ENCODE measurements at places on chromosomes 3 and 15.

DNA sequence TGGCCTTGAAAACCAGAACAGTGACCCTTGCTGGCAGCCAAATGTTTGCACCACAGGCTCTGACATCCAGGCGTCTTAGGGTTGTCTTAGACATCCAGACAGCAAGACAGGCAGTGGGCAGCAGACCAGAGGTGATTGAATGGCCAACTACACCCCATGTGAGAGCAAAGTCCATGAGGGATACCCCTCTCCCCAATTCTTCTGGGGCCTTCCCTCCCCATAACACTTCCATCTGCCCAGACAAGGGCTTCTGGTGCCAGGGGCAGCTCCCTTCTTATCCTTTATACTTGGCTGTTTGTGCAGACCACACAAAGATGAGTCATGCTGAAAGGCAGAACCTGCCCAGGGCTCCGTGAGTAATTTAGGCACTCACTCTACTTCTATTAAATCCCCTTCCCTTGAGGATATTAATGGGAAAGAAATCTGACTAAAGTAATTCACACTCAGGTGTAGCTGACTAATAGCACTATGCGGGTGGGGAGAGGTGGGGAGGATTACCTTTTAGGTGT, 257.9 kb downstream of the UACA start:
- DNase-seq, result peak; percentile 76

- DNase-seq, result no peak
Observed at GRCh38 chr3:194460566-194460965, 26.2 kb downstream of the ATP13A3 start.

GRCh38 chr15:63107895-63108546, 13.6 kb upstream of the LACTB start:
- DNase-seq, result no peak

DNA sequence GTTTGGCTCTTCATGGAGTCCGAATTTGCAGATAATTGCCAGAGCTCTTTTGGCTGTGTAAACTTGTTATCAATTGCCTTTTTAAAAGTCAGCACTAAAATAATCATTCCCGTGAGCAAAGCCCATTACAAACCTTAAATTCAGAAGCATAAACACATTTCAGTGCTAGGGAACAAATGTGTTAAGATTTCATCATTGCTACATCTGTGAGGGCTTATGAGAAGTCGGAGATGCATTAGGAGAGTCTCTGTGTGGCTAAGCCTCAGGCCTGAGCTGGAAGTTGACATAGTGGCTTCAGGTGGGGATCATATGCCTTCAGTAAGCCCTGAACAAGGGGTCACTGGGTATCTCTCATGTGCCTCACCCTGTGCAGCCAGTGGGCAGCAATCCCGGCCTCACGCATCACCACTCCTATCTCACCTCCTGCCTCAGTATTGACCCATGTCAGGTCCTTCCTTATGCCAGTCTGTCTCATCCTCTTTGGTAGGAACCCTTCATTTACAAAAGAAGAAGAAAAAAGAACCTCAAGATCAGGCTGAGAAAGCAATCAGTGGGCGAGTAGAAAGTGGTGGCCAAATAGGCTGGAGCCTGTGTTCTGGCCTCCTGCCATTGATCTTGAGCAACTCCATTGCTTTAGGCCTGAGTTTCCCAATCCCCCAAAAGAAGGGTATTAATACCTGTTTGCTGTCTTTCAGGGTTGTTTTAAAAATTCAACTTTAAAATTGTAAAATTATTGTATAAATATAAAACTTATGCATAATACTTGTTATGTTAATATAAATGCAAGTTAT, 233.5 kb downstream of the IL20RB start:
- DNase-seq, result no peak

DNA sequence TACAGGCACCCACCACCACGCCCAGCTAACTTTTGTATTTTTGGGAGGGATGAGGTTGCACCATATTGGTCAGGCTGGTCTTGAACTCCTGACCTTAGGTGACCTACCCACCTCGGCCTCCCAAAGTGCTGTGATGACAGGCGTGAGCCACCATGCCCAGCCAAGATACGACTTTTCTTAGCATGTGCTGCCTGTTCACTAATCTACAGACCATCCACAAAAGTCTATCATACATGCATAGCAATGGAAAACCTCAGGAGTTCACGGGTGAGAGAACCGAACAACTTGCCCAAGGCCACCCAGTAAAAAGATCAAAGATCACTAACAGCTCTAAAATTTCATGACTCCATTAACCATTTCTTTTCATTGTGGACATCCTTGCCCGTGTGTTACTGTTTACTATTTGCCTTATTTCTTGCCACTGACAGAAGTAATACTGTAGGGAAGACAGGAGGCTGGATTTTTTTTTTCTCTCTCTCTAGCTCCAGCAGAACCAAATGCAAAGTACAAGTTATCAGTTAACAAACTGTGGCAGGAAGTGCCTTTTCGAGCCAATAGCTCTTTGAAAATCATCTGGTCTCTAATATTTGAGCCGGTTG, 92.3 kb downstream of the FOXP1 start:
- no peak for DNase-seq

Data from CD14-positive monocyte (primary cell).